ENCODE measurements at places on chromosomes 7 and 10.

DNA sequence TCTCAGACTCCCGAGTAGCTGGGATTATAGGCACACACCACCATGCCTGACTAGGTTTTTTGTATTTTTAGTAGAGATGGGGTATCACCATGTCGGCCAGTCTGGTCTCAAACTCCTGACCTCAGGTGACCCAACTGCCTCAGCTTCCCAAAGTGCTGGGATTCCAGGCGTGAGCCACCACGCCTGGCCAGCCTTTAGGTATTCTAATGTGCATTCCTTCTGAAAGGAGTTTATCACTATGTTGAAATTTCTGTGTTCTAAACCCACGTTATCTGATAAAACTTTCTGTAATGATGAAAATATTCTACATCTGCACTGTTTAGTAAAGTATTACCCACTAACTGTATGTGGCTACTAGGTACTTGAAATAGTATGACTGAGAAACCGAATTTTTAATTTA, 110.6 kb upstream of the IMMP2L start:
- DNase-seq = no peak

DNA sequence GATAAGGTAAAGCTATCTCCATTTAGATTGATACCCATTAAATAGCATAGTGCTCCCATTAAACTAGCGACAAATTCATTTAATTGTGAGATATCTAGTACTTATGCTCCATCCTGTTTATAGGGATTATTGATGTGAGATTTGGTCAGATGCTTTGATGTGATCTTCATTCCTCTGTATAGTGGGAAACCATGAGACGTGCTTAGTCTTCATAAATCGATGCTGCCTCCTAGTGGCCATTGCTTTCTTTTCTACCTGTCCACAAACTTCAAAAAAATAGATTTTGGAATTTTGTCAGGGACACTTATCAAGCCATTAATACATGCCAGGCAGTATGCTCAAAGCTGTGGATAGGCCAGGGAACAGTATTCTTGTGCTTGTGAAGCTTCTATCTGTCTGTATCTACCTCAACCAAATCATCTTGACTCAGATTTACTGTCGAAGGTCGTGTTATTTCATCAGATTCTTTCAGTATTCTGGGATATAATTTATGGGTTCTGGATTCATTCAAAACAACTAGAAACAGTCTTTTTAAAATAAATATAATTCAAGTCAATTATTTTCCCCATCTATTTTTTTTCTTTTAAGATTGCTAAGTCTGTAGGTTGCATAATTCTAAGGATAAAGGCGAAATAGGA, 12.0 kb downstream of the LSM8 start:
- peak; percentile 46 for DNase-seq

DNA sequence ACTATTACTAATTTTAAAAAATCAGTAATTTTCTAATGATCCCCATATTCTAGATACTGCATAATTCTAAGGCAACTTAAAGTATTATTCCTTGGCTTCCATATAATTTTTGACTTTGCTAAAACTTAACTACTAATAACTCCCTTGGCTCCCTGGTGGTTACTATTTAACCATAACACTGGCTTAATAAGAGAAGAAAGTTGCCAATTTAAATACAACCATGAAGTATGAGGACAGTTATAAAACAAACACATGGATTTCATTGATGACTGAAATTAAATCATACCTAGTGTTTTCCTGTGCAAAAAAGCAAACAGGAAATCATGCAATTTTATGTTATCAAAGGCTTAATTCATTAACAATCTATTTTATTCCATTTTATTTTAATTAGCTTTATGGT, 1073.9 kb downstream of the GRM8 start:
- DNase-seq = no peak

GRCh38 chr7:69162326-69162725, 435.9 kb upstream of the AUTS2 start:
- no peak for DNase-seq

DNA sequence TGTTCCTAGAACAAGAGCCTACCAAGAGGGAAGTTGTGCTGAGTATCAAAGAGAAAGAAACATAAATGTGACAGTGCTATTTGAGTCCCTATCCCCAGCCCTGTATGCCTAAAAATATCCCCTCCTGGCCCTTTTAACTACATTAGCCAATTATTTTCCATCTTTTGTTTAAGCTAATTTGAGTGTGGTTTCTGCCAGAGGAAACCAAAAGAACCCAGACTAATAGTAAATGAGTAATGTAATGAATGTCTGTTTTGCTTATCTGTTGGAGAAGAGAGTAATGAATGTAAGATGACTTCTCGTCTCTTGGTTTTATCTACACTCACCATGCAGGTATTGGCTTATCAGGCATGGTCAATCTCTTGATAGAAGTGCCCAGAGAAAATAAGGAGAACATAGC, 134.4 kb upstream of the CDK1 start:
- no peak for DNase-seq

- DNase-seq = no peak
Measured at GRCh38 chr7:130929896-130930659, 196.1 kb upstream of the KLF14 start.

GRCh38 chr10:76327441-76327840, 896.0 kb downstream of the LRMDA start:
- no peak for DNase-seq

DNA sequence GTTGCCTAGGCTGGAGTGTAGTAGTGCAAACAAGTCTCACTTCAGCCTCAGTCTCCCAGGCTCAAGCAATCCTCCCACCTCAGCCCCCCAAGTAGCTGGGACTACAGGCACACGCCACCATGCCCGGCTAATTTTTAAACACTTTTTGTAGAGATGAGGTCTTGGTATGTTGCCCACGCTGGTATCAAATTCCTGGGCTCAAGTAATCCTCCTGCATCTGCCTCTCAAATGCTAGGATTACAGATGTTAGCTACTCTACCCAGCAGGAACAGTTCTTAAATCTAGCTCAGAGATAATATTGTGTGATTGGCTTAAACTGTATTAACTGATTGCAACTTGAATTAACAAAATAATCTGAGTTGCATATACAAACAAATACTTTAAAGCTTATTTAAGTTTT, 82.9 kb downstream of the CDK14 start:
- no peak for DNase-seq

GRCh38 chr7:18655506-18655905, 160.0 kb downstream of the HDAC9 start:
- no peak for DNase-seq

DNA sequence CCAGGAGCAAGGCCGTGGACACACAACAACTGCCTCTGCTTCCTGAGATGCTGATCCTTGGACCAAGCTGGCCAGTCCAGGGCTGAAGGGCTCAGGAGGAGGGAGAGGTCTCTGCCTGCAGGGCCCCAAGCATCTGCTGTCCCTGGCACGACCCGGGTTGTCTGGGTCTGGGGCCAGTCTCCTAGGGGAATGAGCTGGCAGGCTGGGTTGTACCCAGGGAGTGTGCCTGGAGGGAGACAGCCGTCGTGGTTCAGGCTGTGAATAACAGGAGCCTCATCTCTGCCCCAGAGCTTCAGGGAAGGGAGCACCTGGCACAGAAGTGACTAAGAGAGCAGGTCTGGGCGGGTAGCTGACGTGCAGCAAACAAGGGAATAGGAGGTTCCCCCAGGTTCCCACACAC, 17.9 kb upstream of the SERPINE1 start:
- no peak for DNase-seq

- DNase-seq = peak; percentile 21
Measured at GRCh38 chr10:58291538-58292174, 22.7 kb downstream of the CISD1 start.

GRCh38 chr7:52547308-52547910, 488.0 kb upstream of the POM121L12 start:
- DNase-seq = no peak

- DNase-seq = no peak
Measured at GRCh38 chr10:122375679-122376160, 1.2 kb downstream of the PLEKHA1 start.

DNA sequence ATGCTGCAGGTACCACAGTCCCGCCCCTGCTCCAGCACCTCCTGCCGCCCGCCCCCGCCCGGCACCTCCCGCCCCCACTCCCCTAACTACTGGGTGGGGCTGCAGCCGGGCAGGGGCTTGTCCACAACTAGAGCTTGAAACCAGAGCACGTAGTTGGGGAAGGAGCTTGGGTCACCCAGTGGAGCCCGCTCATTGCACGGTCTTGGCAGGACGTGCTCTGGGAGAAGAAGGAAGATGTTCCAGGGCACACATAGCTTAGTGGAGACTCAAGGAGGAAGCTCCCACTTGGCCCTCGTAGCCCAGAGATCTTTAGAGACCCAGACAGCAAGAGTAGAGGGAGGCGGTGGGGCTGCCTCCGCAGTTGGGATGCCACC, 692 bp downstream of the IGFBP1 start:
- no peak for DNase-seq

DNA sequence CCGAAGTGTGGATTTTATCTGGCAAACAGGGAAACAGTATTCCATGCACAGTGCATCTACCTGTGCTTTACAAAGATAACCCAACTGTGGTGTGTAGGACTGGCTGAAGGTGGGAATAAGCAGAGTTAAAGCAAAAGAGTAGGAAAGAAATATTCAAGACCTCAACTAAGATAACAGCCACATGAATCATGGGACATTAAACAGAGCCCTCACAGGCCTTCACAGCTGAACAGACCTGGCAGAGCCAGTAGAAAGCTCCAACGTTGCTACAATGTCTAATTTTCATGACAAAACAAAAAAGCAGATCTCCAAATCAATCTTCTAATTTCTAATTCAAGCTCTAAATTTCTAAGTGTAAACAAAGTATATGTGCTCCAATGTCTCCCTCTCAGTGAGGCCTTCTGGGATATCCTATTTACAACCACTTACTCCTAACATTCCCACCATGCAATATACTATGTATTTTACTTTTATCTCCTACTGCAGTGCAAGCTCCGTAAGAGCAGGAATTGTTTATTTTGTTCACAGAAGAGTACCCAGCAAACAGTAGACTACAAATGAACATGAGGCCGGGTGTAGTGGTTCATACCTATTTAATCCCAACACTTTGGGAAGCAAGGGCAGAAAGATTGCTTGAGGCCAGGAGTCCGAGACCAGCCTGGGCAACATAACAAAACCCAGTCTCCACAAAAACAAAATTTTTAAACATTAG, 63.5 kb downstream of the UBE2H start:
- DNase-seq = no peak

GRCh38 chr10:43647576-43647975, 1.1 kb downstream of the ZNF32 start:
- DNase-seq = no peak

DNA sequence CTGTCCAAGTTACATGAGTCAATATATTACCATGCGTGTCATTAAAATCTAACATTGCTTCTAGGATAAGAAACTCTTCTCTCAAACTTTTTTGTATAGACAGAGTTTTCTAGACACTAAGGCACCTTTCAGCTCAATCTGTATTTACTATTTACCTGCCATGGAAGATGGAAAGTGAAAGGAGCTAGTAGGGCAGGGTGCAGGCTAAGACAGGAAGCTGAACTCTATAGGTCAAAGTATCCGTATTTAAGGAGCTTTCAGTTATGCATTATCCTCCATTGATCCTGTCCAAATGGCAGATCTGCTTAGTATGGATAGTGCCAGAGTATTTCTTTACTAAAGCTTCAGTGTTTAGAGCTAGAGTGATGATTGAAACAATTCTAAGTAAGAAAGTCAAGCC, 612.8 kb downstream of the IPMK start:
- DNase-seq = no peak

DNA sequence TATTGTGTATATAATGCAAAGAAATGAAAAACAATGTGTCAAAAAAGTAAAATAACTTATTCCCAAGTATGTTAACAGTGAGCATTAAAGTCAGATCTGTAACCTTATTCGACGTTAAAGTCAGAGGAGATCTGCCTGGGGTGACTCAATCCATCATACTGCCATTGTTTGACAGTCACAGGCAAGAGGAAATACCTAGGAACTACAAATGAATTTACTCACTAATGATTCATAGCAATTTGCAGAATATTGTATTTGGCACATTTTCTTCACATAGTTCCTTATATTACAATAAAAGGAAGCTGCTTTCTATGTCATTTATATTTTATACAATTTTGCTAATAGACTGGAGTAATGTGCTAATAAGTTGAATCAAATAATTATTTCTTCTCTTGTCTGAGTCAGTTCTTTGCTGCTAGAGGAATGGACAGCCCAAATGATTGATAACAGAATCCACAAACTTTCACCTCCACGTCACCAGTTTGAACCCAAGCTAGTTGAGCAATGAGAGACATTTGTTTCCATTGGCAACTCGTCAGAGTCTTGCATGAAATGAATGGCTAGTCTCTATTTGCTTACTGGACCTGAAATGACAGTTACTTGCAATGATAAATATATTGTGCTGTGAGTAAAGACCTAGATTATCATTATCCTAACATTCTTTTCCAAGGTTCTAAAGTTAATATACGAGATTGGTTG, 48.5 kb upstream of the TMEM106B start:
- no peak for DNase-seq

DNA sequence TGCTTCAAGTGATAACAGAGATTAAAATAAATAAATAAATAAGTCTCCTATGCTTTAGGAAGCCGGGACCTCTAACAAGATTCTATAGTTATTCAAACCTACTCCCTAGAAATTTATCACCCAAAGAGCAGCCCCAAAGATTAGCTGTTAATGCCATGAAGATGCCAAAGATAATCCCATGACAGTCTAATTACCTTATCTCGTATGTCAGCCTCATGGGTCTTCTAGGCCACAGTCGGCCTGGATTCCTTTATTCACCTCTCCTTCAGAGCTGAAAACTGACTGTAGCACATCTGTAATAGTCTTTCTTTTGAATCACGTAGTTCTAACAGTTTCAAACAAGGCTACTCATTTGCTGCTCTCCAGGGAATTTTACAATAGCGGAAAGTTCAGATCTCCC, 24.2 kb downstream of the COL1A2 start:
- no peak for DNase-seq

GRCh38 chr10:78460204-78460603, 426.5 kb downstream of the RPS24 start:
- DNase-seq = no peak

DNA sequence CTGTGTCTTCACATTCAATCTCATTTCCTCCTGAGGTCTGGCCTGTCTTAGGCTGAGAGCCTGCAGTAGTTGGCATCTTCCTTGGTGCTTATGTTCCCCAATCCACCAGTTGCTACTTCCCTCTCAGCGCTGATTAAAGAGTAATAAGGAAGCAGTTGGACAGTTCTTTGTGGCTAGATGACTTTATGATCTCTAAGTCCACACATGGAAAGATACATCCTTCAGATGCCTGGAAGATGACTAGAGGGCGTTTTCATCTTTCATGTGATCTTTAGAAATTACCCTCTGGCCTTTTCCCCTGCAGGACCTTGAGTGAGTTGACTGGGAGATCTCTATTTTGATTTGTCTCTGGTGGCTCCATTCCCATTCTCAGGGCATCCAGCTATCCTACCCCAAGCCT, 204.5 kb downstream of the GRM3 start:
- DNase-seq = no peak

GRCh38 chr10:132774902-132775863, 10.8 kb downstream of the NKX6-2 start:
- DNase-seq = no peak

- DNase-seq = no peak
Measured at GRCh38 chr10:50369931-50370330, 118.6 kb upstream of the ASAH2 start.

DNA sequence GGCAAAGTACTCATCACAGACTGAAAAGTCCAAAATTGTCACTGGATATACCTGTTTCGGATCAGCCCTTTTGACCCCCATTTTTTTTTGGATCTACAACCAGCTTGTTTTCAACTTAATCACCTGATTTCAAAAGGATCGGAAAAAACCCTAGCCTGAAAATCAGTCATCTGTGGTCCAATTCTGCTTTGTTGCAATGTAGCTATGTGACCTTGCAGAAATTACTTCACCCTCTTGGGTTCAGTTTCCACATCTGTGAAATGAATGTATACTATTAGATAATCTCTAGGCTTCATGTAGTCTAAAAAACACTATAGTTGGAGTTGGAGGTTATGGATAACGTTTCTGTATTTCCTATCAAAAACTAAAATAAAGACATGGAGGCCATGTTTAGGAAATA, 37.1 kb downstream of the STEAP4 start:
- no peak for DNase-seq

Measured in activated naive CD4-positive, alpha-beta T cell treated with anti-CD3 and anti-CD28 coated beads, Interleukin-2, amount 50 U/mL, for 16 hours (primary cell).